PC-9 (cell line): ENCODE measurements at places on chromosomes 6 and 20. TPM values are rescaled to one million over a fixed set of nuclear protein-coding genes. Genes with fewer than 3 reads are reported as not detected.

DNA sequence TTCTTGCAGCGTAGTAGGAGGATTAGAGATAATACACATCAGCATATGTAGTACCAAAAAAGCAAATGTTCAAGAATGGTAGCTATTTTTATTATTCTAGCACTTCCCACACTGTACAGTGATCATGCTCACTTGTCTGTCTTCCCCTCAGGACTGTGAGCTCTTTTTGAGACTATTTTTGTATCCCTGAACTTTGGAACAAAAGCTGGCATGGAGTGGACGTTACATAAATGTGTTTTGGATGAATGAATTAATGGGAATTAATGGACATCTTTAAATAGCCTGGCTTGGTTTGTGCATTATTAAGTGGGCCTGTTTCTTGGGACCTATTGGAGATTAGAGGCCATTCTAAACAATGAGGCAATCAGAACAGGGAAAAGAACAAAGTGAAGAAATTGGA lies 243.7 kb downstream of the CD83 start:
- H3K36me3 ChIP-seq: no peaks in the 10 kb centered on the region
- H3K4me3 ChIP-seq: no peak overlapping the region
- no peak overlapping the region for H3K27ac ChIP-seq

DNA sequence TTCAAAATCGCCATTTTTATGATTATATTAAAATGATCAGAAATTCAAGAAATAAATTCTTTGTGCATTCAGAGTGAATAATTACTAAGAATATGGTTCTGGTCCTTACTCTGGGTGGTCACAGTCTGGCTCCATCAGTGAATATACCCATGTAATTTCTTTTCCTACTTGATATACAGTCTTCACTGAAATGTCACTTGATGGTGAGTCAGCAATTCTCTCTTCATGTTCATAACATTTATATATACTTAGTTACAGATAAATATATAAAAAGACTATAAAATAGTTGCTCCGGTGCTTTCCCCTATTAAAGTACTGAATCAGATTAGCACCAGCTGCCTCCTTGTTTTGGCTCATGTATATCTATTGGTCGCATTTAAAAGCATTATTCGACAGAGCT lies 56.4 kb upstream of the MTRF1L start:
- H3K27ac ChIP-seq: peak overlapping the region; percentile 20; the same call in 1 of the 2 replicates
- no peak overlapping the region for H3K4me3 ChIP-seq
- no peaks in the 10 kb centered on the region for H3K36me3 ChIP-seq
- H3K27me3 ChIP-seq: no peaks in the 10 kb centered on the region

DNA sequence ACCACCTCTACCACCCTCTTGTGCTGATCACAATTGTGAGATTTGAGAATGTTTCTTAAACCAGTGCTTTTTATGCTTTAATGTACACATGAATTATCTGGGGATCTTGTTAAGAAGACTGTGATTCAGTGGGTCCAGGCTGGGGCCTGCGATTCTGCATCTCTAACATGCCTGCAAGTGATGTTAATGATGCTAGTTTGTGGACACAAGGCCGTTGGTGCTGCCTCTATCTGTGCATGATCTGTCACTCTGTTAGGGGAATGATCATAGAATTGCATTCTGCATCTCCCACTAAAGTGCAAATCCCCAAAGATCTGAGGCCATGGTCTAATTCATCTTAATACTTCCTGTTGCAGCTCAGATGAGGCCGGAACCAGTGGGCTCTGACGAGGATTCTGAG lies 746.5 kb downstream of the PTPRT start:
- no peaks in the 10 kb centered on the region for H3K36me3 ChIP-seq
- no peak for DNase-seq
- H3K4me3 ChIP-seq: no peak overlapping the region
- no peaks in the 10 kb centered on the region for H3K4me1 ChIP-seq

- H3K4me1 ChIP-seq: peaks cover 13% of the 10 kb centered on the region
- no peaks in the 10 kb centered on the region for H3K36me3 ChIP-seq
- DNase-seq: no peak
- no peak overlapping the region for H3K27ac ChIP-seq
Measured at GRCh38 chr6:15426395-15426794, 180.5 kb downstream of the JARID2 start.

- H3K4me1 ChIP-seq: no peaks in the 10 kb centered on the region
- H3K27me3 ChIP-seq: peaks cover 17% of the 10 kb centered on the region; the same call in 1 of the 2 replicates
- H3K27ac ChIP-seq: no peak overlapping the region
Measured at GRCh38 chr20:6265204-6265904, 142.5 kb upstream of the FERMT1 start.

GRCh38 chr6:34129753-34130152 lies 16.1 kb downstream of the GRM4 start:
- H3K4me1 ChIP-seq: no peaks in the 10 kb centered on the region
- H3K27me3 ChIP-seq: peaks cover 59% of the 10 kb centered on the region
- no peak for DNase-seq

DNA sequence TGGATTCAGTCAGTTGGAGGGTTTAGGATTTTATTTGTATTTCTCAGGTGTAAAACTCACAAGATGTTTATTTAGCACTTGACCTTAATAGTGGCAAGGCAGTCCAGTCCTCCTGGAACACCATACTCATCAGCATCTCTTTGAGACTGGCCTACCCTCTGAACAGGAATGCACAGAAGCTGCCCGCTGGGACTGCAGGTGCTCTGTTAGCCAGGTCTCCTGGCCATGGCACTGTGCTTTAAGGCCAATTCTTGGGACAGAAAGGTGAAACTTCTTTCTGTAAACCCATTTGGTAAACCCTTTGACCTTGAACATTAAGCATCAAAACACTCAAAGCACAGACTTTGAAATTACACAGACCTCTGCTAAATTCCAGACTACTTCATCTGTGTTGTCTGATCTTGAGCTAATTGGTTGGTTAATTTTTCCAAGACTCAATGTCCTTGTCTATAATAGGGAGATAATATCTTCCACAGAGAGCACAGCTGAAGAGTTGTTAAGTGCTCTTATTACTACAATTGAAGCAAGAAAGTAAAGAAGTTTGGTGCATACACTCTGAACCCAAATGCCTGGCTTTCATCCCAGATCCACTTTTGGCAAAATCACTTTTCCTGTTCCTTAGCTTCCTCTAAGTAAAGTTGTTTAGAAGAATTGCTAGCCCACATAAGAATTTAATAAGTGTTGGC lies 54.9 kb upstream of the NT5E start:
- H3K27me3 ChIP-seq: no peaks in the 10 kb centered on the region
- peaks cover 11% of the 10 kb centered on the region; the same call in 1 of the 2 replicates for H3K4me1 ChIP-seq
- H3K36me3 ChIP-seq: no peaks in the 10 kb centered on the region
- DNase-seq: no peak
- no peak overlapping the region for H3K4me3 ChIP-seq
- H3K27ac ChIP-seq: no peak overlapping the region

DNA sequence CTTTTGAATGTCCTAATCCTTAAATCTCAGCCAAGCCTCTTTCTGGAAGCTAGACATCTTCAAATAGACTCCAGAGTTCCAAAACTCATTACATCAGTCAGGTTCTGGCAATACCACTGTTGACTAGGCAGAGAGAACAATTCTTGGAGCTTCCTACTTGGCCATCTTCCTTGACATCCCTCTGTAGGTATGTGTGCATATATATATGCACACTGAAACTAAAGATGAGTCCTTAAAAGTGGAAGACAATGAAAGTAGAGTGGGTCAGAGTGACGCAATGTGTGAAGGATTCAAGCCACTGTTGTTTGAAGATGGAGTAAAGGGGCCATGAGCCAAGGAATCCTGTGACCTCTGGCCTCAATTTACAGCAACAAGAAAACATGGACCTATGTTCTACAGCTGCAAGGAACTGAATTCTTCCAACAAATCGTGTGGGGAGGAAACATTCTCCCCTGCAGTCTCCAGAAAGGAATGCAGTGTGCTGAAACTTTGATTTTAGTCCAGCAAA lies 18.7 kb upstream of the DUSP22 start:
- peaks cover 24% of the 10 kb centered on the region for H3K27me3 ChIP-seq
- no peaks in the 10 kb centered on the region for H3K4me1 ChIP-seq
- DNase-seq: no peak
- no peak overlapping the region for H3K27ac ChIP-seq
- no peaks in the 10 kb centered on the region for H3K36me3 ChIP-seq

DNA sequence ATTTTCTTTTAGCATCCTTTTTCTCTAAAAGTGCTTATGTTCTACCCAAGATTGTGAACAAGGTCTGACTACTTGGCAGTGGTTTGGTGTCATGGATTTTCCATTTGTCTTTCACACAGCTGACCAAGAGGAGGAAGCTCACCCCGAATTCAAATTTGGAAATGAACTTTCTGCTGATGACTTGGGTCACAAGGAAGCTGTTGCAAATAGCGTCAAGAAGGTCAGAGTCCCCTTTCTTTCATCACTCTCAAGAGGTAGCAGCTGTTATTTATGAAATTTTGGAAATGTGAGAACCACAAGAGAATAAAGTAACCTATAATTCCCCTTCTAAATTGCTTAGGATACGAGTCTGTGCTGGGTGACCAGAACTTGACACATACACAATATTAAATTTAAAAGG lies 113.0 kb upstream of the LAMP5 start:
- H3K4me1 ChIP-seq: no peaks in the 10 kb centered on the region
- no peak overlapping the region for H3K27ac ChIP-seq
- no peak overlapping the region for H3K4me3 ChIP-seq
- H3K36me3 ChIP-seq: no peaks in the 10 kb centered on the region
- no peak for DNase-seq

The SCRT2 gene
- total RNA-seq: not detected in 2 replicates

The DEFB124 gene
- not detected in 2 replicates for total RNA-seq

The GRM1 gene
- total RNA-seq: 0.26 TPM in 1 of 2 replicates, not detected in the other

The DLL1 gene
- total RNA-seq: not detected in 2 replicates

The SLC22A1 gene
- 0.25 TPM in 1 of 2 replicates, not detected in the other for total RNA-seq

The TFEB gene
- 7.3 and 8.6 TPM in 2 replicates for total RNA-seq
